ENCODE measurements at places on chromosomes 6 and 20.

GRCh38 chr6:43278524-43279078 is 19.5 kb upstream of the SLC22A7 start:
- DNase-seq = no peak

GRCh38 chr6:31734821-31735406 is 1.4 kb downstream of the CLIC1 start:
- peak; percentile 89 for DNase-seq

- DNase-seq = no peak
Measured at GRCh38 chr6:112150363-112150762, 63.0 kb downstream of the FAM229B start.

GRCh38 chr20:36745234-36745926 is 510 bp downstream of the NDRG3 start:
- no peak for DNase-seq

GRCh38 chr6:170186941-170187668 is 103.8 kb downstream of the DLL1 start:
- no peak for DNase-seq

- DNase-seq = no peak
Measured at GRCh38 chr20:23249541-23249940, 101.0 kb upstream of the NXT1 start.

DNA sequence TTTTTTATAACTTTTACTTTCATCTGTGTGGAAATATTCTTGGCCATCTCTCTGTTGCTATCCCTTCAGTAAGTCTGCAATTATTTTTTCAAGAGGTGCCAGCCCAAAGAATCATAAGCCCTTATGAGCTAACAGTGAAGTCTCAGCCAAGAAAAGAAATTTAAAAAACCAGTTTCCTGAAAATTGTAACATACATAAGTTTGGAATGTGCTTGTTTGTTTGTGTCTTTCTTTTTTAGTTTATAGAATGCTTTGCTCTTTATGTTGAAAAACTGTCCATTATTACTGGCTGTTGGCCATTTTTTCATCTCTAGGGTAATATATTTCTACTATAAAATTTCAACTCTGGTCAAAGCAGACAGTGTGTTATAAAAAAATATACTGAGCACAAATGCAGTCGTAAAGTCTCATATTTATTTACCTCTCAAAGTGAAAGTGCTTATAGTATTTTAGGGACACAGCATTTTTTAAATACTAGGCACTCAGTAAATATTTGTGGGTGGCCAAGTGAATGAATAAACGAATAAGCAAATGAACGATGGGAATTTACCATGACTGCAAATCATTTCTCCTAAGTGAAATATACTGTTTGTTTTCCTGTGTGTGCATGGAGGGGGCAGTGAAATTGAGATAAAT is 659.7 kb downstream of the KIF16B start:
- no peak for DNase-seq

DNA sequence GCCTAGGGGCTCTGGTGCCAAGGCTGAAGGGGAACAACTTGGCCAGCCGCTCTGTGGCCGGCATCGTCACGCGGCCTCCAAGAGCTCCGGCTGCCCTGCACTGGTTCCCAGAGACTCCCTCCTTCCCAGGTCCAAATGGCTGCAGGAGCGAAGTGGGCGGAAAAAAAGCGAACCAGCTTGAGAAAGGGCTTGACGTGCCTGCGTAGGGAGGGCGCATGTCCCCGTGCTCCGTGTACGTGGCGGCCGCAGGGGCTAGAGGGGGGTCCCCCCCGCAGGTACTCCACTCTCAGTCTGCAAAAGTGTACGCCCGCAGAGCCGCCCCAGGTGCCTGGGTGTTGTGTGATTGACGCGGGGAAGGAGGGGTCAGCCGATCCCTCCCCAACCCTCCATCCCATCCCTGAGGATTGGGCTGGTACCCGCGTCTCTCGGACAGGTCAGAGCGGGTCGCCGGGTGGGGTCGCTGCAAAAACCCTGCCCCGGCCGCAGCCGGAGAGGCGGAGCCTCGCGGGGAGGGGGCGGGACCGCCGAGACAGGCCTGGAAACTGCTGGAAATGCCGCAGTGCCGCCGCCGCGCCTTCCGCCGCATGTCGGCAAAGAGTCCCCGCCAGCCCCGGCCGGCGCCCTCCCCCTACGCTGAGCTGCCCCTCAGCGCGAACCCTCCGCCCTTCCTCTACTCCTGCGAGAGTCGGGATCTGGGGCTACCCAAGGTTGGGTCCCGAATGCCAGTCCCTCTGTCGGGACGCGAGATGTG is 814 bp upstream of the HSP90AB1 start:
- peak; percentile 96 for DNase-seq

DNA sequence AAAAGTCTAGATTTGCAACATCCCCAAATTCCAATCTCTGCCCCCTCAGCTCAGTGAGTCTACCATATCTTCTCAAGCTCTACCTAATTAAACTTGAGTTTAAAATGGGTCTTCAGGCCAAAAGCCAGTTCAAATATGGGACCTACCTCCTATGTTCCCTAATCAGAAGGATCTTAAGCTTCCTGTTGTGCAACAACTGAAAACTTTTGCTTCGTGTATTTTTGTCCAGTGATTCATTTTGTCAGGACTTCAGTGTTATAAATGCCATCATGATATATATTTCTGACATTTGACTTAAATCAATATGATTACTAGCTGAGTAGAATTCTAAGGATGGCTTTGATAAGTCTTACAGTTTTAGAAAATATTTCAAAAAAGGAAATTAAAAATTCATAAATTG is 622.6 kb upstream of the PTCHD4 start:
- DNase-seq = no peak

- peak; percentile 72 for DNase-seq
Measured at GRCh38 chr6:14066782-14067406, 50.7 kb upstream of the CD83 start.

- DNase-seq = no peak
Measured at GRCh38 chr6:133888929-133889556, at the start of gene TCF21. TSS of gene TCF21 (plus strand) at chr6:133889113. CDS start at chr6:133889398, 285 bp downstream.

GRCh38 chr6:139536751-139537617 is 162.5 kb upstream of the CITED2 start:
- no peak for DNase-seq

DNA sequence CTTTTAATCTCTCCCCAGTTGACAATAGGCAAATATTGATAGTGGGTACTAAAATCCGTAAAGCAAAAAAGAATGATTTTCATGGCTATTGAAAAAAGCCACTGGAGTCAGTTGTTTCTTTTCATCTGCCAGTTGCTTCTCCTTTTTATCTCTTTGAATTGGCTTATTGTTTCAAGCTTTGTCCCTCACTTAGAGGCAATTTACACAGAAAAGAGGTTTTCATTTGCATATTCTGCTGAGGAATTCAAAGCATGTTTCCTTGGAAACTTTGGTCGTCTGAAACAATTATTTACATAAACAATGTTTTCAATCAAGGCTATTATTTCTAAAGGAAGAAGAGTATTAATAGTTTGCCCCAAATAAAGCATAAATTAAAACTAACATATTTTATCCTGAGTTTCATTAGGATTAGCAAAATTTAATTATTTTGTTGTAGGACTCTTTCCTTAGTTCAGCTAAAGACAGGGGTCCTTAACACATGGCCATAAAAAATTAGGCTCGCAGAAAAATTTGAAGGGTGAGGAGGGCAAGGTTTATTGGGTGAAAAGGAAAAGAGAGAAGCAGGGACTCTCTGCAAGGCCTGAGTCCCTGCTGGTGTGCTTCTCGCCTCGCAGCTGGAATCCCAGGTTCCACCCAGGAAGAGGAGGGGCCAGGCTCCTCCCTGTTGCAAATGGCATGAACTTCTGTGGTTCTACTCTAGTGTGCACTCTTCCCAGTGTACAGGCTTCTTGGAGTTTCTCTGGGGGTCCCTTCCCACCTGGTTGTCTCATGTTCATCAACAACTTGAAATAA is 138.8 kb upstream of the LAMA2 start:
- no peak for DNase-seq

GRCh38 chr6:18406955-18407749 is 20.0 kb downstream of the RNF144B start:
- no peak for DNase-seq

DNA sequence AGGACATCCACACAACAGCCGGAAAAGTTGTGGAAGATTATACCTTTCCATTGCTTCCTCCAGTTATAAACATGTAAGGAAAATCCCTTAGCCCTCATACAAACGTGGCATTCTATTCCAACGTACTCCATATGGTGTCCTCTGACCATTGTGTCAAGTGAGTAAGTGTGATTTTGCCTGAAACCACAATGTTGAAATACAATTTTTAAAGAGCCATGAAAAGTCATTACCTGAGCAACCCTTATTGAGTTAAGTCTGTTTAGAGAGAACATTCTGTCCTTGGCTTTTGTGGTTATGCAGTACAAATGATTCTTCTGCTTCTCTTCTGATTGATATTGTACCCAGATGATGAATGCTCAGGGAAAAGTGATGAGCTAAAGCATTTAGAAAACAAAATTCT is 530.1 kb downstream of the HAO1 start:
- DNase-seq = no peak

GRCh38 chr6:85068221-85068620 is 303.8 kb upstream of the TBX18 start:
- DNase-seq = no peak

DNA sequence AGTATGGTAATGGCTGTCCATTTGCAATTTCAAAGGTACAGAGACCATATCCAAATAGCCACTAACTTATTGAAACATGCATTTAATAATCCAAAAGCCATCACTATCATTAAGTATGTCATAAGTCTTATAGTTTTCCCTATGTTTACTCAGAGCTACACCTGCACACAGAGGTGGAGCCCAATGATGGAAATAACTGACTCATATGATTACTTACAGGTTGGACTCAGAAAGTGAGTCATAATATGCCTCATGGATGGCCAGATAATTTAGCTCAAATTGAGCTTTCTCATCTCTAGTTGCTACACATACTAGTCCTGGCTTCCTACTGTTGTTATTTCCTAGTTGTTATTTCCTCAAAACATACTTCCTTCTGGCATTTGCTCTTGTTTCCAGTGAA is 104.4 kb upstream of the KHDRBS2 start:
- DNase-seq = no peak

- no peak for DNase-seq
Measured at GRCh38 chr20:60446267-60447111, 488.3 kb downstream of the CDH26 start.

GRCh38 chr6:152386131-152386530 is 251.0 kb downstream of the SYNE1 start:
- no peak for DNase-seq

GRCh38 chr6:168663041-168663440 is 222.1 kb downstream of the SMOC2 start:
- DNase-seq = no peak

DNA sequence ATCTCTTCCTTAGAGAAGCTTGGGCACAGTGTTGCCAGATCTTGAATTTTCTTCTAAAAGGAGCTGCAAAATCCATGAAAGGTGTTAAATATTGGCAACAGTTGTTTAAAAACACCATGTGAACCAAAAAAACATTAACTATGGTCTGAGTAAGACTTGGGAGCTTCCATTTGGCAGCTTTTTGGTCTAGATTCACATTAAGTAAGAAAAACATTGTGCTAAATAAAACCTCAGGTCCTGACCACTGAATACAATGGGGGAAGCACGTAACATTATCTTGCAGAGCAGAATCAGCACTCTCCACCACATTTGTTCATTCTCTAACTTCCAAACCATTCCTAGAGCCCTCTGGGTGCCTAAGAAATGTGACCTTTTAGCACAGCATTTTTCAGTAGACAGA is 437.6 kb upstream of the PLCB4 start:
- DNase-seq = no peak

- DNase-seq = no peak
Measured at GRCh38 chr20:49540232-49540620, 27.7 kb downstream of the PTGIS start.

DNA sequence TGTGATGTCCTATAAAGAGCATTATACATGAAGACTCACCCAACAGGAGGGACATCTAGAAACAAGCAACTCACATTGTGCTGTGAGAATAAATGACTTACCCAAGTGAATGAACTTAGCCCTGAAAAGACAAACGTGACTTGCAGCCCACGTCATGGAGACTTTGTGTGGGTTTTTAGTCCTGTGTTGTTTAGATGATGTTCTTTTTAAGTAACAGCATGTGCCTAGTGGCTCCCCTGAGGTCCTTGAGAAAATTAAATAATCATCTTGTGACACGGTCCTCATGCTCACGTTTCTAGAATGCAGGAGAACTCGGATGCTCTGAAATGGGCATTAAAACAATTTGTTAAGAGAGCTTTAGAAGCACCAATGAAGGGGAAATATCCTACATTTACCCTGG is 165.1 kb downstream of the SASH1 start:
- no peak for DNase-seq

DNA sequence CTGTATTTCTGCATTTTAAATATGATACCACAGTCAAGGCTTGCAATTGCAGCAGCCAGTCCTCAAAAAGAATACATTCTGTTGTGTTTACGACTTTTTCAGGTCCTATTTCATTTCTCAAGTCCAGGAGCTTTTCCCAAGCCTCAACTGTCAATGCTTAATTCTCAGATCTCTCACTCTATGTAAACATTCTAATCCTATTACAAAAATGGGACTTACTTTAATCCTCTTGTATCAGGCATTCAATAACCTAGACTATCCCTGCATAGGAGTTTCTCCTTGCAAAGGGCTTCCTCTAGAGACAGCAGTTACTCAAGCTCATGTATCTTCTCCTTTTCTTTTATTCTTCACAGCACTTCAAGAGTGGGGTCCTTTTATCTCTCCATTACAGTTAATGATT is 1293.0 kb downstream of the GRIK2 start:
- no peak for DNase-seq

DNA sequence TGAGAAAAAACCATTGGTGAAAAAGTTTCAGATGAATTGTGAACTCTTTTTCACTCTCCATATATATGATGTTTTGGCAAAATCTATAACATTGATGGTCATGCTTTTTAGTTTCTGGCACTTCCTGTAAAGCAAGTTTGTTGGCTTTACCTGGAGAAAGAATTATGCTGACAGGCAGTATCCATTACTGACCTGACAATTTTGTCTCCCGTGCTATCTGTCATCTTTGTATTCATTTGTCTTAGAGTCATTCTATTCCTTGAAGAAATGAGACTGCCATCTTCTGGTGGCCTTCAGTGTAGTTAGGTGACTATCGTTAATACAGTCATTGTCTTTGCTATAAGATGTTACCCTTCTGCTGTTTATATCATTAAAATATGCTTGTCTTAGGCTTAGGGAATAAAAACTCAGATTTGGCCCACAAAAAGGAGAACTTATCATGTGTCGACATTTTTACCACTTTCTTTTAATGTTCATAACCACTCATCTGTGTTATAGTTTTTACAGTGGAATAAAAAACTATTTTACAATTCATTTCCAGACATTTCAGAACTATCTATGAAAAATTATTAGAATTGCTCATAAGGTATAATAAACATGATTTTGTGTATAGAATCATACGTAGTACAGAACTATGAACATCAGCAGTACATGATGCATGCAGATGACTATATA is 707.0 kb downstream of the EPM2A start:
- peak; percentile 71 for DNase-seq

GRCh38 chr6:162854734-162855191 is 127.0 kb downstream of the PACRG start:
- DNase-seq = no peak

GRCh38 chr6:105001906-105002305 is 45.0 kb downstream of the LIN28B start:
- DNase-seq = no peak

GRCh38 chr6:42781796-42782688 is at the start of gene BICRAL:
TSS of gene BICRAL (plus strand) at chr6:42782052. CDS start at chr6:42822023, 39,971 bp downstream.
- DNase-seq = peak; percentile 93

Data from activated CD4-positive, alpha-beta T cell treated with anti-CD3 and anti-CD28 coated beads, Interleukin-2, amount 10 ng/mL, durations not matched to agents 24 days and 14 days (primary cell).